ENCODE measurements at places on chromosomes 1 and 21.

DNA sequence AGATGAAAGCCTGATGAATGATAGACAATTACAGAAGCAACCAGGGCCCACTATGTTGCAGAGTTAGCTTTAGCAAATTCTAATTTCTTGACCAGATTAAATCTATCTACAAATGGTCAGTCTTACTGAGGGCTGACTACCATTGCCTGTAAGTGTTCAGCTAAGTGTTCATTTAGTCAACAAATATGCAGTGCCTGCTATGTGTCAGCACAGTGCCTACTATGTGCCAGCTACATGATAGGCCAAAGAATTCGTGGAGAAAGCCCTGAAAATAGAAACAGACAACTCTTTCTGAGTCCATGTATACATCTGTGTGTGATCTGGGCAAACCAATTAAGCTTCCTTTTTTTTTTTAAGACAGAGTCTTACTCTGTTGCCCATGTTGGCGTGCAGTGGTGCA is 212.8 kb downstream of the SMYD3 start:
- no peak for DNase-seq

GRCh38 chr1:84635429-84635828 is 54.8 kb downstream of the SSX2IP start:
- DNase-seq = no peak

GRCh38 chr1:110134050-110134595 is 16.2 kb upstream of the SLC6A17 start:
- DNase-seq = no peak

- no peak for DNase-seq
Measured at GRCh38 chr1:47621977-47622376, 184.1 kb downstream of the FOXD2 start.

GRCh38 chr1:221117133-221117532 is 237.9 kb downstream of the HLX start:
- no peak for DNase-seq

DNA sequence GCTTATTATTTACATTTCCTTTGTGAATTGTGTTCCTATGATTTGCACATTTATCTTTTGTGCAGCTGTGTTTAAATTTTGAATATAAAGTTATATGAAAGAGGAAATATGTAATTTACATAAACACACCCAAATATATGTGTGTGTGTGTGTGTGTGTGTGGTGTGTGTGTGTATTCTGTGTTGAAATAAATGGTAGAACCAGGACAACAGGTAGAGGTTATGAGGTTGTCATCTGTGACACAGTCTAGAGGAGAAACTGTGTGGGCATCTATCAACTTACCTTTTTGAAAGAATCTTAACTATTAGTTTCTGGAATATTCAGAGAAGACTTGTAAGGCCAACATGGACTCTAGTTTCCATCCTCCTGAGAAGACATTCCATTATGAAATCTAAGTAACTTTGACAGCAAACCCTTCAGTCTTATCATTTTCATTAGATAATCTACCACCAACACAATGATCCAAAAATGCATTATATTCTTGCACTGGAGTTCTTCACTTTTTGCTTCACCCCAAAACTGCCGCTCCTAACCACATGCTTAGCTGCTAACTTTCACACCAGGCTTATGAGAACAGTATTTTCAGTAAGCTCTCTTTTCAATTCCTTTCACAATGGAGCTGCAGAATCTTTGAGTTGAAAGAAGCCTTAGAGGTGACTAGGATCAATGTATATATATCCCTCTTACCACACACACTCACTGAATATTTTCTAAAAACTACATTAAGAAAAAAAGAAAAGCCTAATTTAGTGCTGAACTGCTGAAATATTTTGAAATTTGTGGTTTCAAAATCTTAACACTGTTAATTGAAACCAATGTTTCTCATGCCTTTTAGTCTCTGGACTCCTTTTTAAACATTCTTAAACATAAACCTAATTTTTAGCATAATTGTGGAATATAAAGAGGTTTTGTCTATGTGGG is 21.8 kb downstream of the PTPRC start:
- no peak for DNase-seq

DNA sequence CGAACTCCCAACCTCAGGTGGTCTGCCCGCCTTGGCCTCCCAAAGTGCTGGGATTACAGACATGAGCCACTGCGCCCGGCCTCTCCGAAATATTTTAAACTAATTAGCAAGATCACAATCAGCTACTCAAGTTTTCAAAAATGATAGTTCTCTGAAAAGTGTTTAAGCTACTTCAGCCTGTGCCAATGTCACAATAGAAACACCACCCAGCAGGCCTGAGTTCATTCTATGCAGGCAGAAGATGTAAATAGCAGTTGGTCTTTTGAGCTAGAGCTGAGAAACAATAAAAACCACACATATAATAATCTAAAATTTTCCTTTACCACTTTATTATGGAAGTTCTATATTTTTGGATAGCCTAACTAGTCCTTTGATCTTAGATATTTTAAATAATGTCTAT is 96.1 kb downstream of the LRRC40 start:
- no peak for DNase-seq

GRCh38 chr1:1081311-1082238 is 7.5 kb upstream of the RNF223 start:
- no peak for DNase-seq

GRCh38 chr1:158199849-158200248 is 19.2 kb downstream of the CD1D start:
- no peak for DNase-seq

- no peak for DNase-seq
Measured at GRCh38 chr21:38806153-38806941, 618 bp downstream of the ETS2 start.

- no peak for DNase-seq
Measured at GRCh38 chr1:243488459-243489157, 232.8 kb downstream of the SDCCAG8 start.

- DNase-seq = no peak
Measured at GRCh38 chr1:7784492-7785071, 491 bp downstream of the PER3 start.

- no peak for DNase-seq
Measured at GRCh38 chr1:159030311-159030710, 20.6 kb downstream of the IFI16 start.

- DNase-seq = no peak
Measured at GRCh38 chr1:11731691-11732283, 4.1 kb upstream of the AGTRAP start.

GRCh38 chr1:201019321-201019977 is 4.1 kb downstream of the KIF21B start:
- peak; percentile 97 for DNase-seq

- DNase-seq = no peak
Measured at GRCh38 chr1:218735436-218736032, 390.4 kb downstream of the TGFB2 start.

DNA sequence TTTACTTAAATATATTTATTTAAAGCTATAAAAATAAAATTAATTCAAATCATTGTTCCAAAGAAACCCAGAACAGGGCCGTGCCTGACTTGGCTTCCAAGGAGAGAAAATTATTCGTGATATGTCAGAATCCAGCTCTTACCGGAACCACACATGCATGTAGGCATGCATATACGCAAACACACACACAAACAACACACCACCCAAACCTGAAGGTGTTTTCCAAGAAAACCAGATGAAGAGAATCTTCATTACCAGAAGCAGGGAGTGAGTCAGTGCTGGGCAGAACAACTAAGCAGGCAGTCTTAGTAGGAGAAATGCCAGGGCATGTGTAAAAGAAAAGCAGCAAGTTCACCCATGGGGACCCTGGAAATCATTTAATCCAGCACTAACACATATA is 432.0 kb upstream of the BEND5 start:
- DNase-seq = no peak

DNA sequence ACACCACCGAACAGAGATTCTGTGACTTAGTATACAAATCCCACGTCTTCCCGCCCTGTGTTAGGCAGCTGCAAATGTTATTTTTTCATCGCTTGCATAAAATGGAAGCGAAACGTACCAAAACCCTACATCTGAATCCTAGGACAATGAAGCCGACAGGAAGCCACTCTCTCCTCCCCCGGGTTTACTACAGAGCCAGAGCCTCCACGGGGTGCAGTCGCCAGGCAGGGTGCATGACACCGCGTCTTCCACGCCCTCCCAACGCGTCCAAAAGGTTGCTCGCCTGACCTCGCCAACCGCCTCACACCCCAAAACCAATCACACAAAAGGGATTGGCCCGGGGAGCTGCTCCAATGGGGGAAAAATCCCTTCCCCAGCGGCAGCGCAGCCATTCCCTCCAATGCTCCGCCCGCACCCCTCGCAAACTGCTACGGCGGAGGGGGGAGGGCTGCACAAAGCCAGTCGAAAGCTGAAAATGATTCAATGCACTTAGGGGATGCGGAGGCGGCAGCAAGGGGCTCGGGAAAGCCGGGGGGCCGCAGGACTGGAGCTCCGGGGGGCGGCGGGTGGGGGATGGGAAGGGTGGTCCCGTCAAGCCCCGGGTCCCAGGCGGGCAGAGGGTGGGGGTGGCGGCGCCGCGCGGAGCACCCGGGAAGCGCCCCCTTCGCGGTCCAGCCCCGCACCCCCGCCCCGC is 701 bp downstream of the CEP170 start:
- DNase-seq = peak; percentile 45

DNA sequence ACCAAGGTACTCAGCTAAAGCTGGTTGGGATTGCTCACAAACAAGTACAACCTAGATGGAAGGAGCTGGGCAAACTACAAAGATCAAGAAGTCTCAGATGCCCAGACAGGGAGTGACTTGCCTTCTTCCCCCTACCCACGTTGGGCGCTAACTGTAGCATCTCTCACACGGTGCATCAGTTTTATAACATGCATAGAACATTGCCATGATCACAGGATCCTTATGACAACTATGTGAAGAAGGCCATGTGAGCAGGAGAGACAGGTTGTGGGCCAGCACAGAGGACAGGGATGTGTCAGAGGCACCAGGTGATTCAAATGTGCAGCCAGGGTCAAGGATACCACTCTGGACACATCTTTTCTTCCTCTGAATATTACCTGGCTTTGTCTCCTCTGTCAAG is 28.3 kb upstream of the CYP4B1 start:
- no peak for DNase-seq

GRCh38 chr21:35197191-35197590 is 148.1 kb upstream of the RUNX1 start:
- no peak for DNase-seq

- no peak for DNase-seq
Measured at GRCh38 chr1:214637722-214638458, 34.9 kb downstream of the CENPF start.

DNA sequence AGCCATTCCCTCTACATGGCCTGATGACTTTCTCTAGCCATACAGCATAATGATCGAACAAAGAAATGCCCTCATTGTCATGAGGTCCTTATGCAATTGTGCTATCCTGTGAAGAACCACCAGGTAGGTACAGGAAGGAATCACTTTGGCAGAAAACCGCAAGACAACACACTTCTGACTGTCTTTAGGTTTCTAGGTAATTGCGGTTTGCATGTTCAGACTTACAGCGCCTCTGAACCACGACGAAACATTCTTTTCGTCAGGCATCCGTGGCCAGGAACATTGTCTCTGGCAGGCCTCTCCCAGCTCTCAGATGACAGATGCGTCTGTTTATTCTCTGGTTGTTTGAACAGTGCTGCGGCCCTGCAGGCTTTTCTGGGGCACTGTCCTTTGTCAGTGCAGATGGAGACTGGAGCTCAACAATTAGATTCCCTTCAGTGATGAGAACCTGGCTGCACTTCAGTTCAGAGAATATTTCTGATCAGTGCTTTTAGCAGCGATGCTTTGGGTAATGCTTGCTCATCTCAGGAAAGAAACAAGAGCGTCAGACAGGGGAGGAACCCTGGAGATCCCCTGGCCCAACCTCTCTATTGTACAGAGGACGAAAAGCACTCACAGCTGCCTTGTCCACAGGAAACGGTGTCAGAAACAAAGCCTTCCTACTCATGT is 63.4 kb downstream of the B3GALT5 start:
- DNase-seq = no peak

DNA sequence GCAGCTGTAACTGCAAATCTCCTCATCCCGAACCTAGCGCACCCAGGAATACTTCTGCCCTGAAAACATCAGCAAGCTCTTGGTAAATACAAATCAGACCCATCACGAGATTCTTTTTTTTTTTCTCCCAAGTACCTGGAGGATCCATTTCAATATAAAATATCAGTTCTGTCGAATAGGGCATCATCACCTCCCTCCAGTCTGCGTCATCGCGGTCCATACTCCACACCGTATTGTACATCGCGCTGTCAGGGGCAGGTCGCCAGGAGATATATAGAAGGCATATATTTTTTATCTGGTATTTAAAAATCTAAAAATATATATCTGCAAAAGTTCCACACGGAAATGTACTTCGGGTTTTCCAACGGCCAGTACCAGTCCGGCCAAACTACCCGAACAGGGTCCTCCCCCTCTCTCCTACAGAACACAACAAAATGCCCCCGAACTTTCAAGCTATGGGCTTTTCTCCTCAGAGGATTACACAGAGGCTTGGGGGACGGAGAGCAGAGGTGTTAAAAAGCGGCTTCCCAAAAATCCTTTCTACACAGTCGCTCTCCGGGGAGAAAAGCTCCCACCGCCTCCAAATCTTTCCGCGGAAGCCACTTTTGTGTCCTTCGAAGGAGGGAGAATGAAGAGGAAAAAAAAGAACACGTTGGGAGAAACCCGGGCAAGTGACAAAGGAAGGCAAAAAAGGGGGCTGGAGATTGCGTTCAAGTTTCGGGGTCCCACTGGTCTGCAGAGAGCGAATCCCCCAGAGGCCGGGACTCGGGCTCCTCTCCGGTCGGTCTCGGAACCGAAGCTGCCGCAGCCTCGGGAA is 509 bp downstream of the PIK3R3 start:
- no peak for DNase-seq

GRCh38 chr1:28176492-28177470 is at the start of gene PTAFR:
TSS of gene PTAFR (minus strand) at chr1:28176690. CDS start at chr1:28151021, 25,669 bp downstream.
- DNase-seq = no peak

DNA sequence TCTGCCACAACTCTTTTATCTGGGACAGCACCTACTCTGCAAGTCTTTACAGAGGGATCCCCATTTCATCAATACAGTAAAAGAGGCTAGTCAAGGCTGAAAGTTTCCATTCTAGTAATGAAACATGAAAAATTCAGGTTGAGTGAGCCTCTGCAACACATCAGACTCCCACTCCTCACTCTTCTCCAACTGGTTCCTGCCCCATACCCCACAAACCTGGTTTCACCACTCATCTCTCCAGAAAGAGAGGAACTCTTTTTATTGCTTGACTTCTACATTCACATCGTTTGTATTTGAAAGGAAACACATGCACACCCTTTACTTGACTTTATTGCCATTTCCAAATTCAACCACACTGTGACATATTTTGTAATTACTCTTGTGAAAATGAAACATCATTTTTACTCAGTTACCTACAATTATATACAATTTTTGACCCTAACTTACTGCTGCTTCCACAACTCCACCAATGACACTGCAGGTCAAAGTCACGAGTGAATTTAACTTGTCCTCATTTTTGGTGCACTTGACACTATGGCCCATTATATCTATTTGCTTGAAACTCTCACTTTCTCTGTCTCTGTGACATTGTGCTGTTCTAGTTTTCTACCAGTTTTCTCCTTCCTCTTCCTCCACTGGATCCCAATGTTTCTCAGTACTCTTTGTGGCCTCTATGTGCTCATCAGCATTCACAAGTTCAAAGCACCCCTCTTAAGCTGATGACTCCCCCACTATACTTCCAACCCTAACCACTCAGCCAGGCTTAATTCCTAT is 8.0 kb downstream of the STX6 start:
- no peak for DNase-seq

- DNase-seq = no peak
Measured at GRCh38 chr1:45543581-45544417, 6.8 kb upstream of the AKR1A1 start.

GRCh38 chr1:42952303-42953001 is 6.2 kb downstream of the SLC2A1 start:
- DNase-seq = no peak

All from SIG-M5 (cell line).